ENCODE measurements at places on chromosomes 4 and X.

DNA sequence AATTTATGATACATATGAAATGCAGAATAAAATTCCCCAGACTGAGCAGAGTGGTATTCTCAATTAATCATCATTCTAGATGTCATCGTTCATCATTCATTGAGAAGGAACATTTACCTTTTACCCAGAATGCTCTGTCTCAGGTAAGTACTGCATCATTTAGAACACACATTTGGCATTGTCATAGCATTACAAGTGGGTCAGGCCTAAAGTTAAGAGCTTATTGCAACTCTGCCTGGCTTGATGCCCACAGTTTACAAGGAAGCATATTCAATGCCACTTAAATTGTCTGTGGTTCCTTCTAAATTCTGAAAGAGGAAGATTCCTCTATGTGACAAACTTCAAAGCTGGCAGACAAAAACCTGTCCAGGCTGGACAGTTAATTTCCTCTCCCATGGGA, 87.3 kb downstream of the CAMK2D start:
- no peak for DNase-seq

GRCh38 chr4:64796581-64796980, 387.3 kb upstream of the TECRL start:
- DNase-seq: no peak

- DNase-seq: no peak
These were observed 3.1 kb downstream of the ZNF827 start for GRCh38 chr4:145935253-145936141.

- DNase-seq: peak; percentile 20
These were observed 66.0 kb upstream of the C4orf54 start for GRCh38 chr4:99723612-99724011.

DNA sequence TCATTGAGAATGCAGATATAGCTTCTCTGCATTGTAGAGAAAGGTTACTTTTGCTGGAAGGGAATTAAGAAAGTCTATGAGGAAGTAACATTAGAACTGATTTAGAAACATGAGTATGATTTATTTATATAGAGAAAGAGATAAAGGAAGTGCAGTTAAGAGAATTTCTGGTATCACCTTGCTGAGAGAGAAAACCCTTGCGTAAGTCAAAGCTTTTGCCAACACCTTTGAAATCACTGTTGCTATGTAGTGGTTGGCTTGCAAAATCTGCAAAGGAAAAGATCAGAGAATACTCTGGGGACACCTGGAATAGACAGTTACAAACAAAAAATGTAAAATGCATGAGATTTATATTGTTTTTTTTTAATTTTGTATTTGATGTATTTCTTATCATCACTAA, 137.3 kb upstream of the RXFP1 start:
- no peak for DNase-seq

GRCh38 chrX:39397561-39398199, 596.4 kb downstream of the MID1IP1 start:
- DNase-seq: no peak

- DNase-seq: no peak
These were observed 42.4 kb upstream of the MCF2 start for GRCh38 chrX:139750390-139750789.

DNA sequence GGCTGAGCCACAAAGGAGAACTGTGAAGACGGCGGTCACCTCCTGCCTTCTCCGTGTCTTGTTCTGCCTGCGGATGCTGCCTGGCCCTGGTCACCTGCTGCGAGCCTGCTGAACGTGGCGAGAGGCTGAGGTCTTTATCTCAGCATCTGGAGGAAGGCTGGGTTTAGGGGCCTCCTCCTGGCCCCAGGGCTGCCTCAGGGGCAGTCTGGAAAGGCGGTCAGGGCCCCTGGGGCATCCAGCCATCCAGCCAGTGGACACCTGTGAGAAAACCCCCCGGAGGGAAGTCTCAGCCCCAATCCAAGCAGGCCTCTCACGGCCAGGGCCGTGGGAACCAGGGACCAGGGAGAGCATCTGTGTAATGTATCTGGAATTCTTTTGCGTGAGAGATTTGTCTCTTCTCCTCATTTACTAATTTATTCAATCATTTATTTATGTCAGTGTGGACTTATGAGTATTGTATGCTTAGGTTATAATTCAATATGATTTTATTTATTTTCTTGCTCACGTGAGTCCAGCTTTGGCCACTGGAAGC, 11.3 kb downstream of the PDE6B start:
- DNase-seq: no peak
